Activated CD8-positive, alpha-beta memory T cell treated with anti-CD3 and anti-CD28 coated beads for 4 hours (primary cell): ENCODE measurements at places on chromosomes 4 and X.

- no peak for DNase-seq
These were observed 149.1 kb downstream of the FBXO8 start for GRCh38 chr4:174134361-174134760.

DNA sequence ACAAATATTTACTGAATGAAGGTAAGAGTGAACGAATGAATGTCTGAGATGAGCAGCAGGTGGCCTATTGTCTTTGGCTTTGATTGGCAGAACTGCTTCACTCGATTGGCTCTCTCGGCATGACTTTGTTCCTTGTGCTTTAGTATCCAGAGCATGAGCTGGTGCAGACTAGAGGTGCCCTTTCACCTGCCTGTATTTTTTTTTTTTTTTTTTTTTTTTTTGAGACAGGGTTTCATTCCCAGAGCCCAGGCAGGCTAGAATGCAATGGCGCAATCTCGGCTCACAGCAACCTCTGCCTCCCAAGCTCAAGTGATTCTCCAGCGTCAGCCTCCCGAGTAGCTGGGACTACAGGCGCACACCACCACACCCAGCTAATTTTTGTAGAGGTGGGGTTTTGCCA, 38.9 kb downstream of the SRPX2 start:
- no peak for DNase-seq

- DNase-seq = no peak
These were observed 4.0 kb upstream of the ZFX start for GRCh38 chrX:24145303-24146186.

- DNase-seq = no peak
These were observed 45.8 kb upstream of the MSANTD1 start for GRCh38 chr4:3202836-3203820.

- DNase-seq = no peak
These were observed 3.7 kb upstream of the STIM2 start for GRCh38 chr4:26856906-26857277.

- no peak for DNase-seq
These were observed 79.5 kb downstream of the AFF1 start for GRCh38 chr4:87014284-87014782.

DNA sequence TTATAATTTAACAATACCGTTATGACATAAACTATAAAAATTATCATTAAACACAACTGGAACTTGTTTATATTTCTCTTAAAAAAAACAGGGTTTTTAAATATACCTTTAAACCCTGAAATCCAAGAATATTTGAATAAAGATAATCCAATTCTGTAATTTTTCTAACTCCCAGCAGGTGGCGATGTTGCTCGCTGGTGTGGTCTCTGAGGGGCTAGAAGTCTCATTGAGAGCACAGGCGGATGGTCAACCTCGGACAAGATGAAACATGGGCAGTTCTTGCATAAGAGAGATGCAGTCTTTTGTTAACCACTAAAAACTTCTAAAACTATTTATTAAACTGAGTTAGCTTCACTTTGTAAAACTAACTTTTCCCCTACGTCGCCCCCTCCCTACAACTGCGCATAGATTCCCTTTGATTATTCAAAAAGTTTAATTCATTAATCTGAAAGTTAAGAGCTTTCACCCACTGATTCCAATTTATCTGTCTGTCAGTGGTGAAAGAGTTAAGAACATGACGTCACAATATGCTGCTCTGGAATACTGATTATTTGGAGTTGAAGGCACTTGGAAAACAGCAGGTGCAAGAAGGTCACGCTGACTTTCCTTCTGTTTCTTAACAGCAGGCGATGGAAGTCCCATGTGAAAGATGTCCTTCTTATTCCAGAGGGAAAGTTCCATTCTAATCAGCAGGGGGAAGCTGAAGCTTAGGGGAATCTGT, 29.5 kb downstream of the DMP1 start:
- no peak for DNase-seq

GRCh38 chrX:140503714-140504351, 1.0 kb downstream of the SOX3 start:
- no peak for DNase-seq

DNA sequence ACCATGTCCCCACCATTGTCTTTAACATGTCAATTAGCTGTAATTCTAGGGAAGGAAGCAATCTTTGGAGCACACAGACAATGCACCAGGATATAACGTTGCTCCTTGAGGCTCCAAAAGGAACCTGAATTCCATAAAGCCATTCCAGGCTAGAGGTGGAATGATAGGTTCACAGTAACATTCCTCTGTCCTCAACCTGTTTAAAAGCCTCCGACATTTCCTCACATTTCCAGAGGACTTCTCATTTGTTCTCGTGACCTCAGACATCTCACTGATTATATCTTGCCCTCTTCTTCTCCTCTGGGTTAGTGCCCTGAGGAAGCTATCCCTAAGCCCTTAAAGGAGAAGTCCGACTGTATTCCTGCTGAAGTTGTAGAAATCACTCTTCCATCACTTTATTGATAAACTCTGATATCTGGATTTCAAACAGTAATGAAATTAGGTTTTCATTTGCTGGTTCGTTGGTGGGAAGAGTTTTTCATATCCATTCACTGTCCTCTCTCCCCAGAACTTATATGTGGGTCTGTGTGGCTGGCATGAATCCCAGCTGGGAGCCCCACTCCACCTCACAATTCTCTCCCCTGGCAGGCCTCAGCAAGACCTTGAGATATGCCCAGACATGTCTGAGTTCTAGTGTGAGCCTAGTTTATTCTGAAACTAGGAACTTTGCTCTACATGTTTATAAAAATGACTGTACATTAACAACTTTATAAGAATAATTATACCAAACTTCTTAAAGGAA, 44.2 kb upstream of the PRSS12 start:
- no peak for DNase-seq

- DNase-seq = no peak
These were observed 242.4 kb downstream of the TMA16 start for GRCh38 chr4:163736876-163737275.

- no peak for DNase-seq
These were observed 180.7 kb downstream of the PDGFC start for GRCh38 chr4:156790866-156791265.

DNA sequence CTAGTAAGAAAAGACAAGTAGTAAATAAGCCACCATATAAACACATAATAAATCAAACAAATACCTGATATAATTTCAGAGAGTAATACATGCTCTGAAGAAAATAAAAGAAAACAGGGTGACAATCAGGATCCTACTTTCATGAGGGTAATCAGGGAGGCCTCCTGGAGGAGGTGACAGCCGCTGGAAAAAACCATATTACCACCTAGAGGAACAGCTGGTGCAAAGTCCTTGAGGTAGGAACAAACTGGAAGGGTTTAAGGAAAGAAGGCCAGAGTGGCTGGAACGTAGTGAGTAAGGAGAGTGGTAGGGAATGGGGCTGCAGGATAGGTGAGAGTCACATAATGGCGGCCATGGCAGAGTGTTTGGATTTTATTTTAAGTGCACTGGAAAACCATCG, 19.1 kb upstream of the PLAC1 start:
- DNase-seq = no peak

DNA sequence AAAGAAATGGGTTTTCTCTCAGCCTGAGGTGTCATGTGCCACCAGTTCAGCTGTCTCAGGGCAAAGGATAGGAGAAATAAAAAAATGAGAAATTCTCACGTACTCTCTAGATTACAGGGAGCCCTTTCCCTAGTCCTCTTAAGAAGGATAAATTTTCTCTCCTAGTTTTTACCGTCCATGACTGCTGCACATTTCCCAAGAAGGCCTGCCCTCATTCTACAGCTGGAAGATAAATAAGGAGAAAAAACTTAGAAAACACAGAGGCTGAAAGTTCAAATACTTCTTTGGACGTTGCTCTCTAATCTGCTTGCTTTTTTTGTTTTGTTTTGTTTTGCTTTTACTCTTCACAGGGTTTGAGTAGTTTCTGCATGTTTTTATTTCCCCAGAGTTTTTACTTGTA, 211.9 kb downstream of the DCAF12L2 start:
- DNase-seq = no peak

DNA sequence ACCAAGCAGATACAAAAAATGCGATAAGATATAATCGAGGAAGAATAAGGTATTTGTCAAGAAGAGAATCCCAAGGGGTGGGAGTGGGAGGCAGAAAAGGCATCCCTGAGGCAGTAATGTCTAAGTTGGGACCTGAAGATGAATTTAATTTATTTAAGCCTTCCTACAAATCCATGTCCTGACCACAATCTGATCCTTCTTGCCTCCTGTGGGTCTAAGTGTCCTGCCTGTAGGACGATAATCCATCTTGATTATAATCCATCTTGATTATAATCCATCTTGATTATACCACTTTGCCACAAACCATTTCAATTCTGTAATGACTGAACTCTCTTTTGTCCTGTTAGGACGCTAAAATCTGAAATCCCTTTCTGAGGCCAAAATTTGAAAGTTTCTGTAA, 130.2 kb downstream of the COL25A1 start:
- no peak for DNase-seq
